ENCODE measurements at places on chromosomes 7 and 10.

- peak; percentile 36 for DNase-seq
Measured at GRCh38 chr7:157527686-157528085, 190.9 kb downstream of the DNAJB6 start.

DNA sequence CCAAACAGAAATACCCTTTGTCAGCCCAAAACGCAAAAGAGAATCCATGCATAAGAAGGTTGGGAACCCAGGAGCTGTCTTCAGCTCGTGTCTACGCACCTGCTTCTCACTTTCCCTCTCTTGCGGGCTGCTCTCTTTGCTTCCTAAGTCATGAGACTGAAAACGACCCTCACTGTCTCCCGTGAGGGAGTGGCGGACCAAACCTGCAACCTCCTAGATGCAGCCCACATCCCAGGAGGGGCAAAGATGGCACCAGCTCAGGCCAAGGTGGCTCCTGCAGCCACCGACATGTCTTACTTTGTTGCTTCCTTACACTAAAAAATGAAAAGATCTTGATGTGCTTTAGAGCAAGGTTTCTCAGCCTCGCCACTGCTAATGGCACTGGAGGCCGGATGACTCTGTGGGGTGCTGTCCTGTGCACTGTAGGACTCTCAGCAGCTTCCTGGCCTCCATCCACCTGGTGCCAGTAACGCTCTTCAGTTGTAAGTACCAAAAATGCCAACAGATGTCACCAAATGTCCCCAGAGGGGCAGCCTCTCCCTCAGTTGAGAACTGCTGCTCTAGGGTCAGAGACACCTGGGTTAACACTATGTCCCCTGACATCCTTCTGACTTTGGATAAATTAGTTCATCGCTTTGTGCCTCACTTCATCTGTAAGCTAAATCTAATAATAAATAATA lies 179.8 kb upstream of the PFKP start:
- no peak for DNase-seq

DNA sequence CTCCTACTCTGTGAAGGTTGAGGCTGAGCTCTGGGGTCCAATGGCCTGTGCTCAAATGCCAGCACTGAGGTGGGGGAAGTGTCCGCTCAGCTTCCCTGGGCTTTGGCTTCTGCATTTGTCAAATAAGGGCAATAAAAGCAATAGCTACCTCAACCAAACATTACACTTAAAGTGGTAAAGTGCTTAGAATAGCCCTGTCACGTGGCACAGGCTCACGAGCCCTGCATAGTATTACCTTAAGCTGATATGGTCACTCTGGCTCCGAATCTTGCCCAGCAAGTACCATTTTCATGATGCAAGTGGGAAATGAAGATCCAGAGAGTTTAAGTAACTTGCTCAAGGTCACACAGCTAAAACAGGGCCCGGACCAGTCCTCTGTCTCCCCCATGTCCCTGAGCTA lies 451.1 kb upstream of the ZMIZ1 start:
- DNase-seq = no peak

DNA sequence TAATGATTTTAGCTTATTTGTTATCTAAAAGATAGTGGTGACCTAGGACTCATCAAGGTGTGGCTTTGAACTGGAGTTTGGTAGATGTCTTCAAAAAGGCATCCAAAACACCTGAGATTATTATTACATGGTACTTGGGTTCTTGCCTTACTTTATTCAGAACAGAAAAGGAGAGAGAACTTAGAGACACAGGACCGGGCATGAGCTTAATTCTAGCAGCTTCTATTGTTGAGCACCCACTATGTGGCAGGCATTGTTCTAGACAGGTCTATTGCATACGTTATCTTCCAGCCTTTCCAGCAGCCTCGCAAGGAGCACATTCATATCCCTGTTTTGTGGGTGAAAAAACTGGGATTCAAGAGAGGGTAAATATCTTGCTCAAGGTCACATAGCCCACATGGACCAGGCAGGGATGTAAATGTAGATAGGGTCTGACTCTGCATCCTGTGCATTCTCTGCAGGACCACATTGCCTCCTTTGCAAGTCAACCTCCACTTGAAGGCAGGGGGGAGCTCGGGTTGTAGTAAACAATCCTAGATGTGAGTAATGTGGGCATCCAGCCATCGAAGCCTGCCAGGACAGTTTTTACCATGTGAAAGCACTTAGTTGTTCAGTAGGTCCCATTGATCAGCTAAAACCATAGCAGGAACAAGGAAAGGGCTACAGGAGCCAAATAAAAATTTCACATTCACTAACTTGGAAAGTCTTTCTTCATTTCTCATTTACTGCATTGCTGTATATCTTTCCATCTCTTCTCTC lies 551.4 kb downstream of the LRMDA start:
- DNase-seq = no peak

- DNase-seq = no peak
Measured at GRCh38 chr7:93574646-93575554, at the start of gene CALCR. CALCR (minus strand) TSS chr7:93574724; CDS start chr7:93486981, 87,743 bp downstream.

DNA sequence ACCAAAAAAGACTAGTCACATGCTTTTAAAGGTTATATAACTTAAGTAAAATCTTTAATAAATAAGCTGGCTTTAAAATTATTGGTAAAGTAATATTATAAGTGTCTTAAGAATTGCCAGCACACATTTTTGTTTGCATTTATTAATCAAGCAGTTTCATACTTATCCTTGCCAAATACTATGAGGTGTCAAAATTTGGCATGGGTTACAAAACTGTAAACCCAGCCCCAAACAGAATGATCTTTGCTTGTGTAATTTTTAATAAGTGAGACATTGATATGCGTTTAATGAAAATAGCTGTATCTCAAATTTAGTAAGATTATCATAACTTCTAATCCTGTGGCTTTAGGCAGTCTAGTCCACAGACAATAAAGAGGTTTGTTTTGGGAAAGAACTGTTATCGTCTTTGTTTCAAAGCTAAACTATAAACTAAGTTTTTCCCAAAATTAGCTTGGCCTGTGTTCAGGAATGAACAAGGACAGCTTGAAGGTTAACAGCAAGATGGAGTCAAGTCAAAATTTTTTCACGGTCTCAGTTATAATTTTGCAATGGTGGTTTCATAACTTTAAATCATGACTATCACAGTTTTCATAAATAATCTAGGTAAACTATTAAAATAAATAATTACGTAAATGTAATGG lies 72.8 kb downstream of the ST8SIA6 start:
- no peak for DNase-seq

- DNase-seq = no peak
Measured at GRCh38 chr10:1661416-1661815, 75.9 kb downstream of the ADARB2 start.

DNA sequence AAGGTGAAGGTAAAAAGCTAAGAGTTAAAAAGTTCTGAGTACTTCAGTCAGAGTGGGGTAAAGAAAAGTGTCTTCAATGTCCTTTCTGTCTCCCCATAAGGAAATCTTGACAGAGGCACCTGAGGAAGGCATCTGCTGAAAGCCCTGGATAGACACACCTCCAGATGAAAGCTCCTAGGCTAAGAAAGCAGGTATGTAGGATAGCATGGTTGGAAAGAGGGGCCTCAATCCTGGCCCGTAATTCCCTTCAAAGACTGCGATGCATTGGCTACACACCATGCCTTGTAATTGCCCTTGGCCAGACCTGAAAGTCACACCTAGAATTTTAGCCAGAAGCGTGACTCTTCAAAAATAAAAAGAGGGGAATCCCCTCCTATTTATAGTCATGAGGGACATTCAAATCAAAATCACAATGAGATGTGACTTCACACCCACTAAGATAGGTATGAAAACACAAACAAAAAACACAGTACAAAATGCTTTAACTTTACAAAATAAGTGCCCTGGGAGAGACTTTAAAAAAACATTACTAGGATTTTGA lies 809.7 kb downstream of the IPMK start:
- no peak for DNase-seq

- no peak for DNase-seq
Measured at GRCh38 chr7:3494947-3495346, 193.9 kb downstream of the SDK1 start.

GRCh38 chr7:40058636-40059035 lies 75.8 kb downstream of the MPLKIP start:
- no peak for DNase-seq

- DNase-seq = peak; percentile 51
Measured at GRCh38 chr10:52883996-52884871, 111.7 kb upstream of the MBL2 start.

- peak; percentile 68 for DNase-seq
Measured at GRCh38 chr10:77554996-77555397, 82.6 kb downstream of the KCNMA1 start.

- DNase-seq = no peak
Measured at GRCh38 chr7:28474282-28474638, 61.9 kb downstream of the CREB5 start.

- no peak for DNase-seq
Measured at GRCh38 chr7:7819442-7820247, 101.2 kb upstream of the RPA3 start.

GRCh38 chr7:130154131-130154500 lies 51.1 kb downstream of the TMEM209 start:
- DNase-seq = no peak

GRCh38 chr7:151817315-151817690 lies 59.6 kb downstream of the PRKAG2 start:
- DNase-seq = no peak

DNA sequence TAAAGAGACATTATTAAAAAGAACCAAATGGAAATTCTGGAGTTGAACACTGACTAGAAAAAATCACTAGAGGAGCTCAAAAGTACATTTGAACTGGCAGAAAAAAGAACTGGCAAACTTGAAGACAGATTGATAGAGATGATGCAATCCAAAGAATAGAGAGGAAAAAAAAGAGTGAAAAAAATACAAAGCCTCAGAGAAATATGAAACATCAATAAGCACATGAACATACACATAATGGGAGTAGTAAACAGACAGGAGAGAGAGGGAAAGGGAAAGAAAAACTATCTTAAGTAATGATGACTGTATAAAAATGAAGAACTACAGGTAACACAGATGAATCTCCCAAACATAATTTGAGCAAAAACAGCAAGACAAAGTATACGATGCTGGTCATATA lies 61.1 kb downstream of the CNOT4 start:
- DNase-seq = no peak

GRCh38 chr7:120373174-120373573 lies 100.2 kb downstream of the KCND2 start:
- no peak for DNase-seq

DNA sequence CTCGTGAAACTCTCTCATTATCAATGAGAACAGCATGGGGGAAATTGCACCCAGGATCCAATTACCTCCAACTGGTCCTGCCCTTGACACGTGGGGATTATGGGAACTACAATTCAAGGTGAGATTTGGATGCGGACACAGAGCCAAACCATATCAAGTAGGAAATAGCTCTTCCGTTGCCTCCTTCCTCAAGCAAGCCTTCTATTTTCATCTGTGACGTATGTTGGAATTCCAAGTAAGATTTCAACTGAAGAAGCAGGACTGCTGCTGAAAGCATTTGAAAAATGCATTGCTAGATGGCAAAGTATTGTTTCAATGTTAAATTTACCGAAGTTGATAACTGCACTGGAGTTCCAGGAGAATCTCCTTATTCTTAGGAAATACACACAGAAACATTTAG lies 178.1 kb upstream of the GALNT17 start:
- no peak for DNase-seq

DNA sequence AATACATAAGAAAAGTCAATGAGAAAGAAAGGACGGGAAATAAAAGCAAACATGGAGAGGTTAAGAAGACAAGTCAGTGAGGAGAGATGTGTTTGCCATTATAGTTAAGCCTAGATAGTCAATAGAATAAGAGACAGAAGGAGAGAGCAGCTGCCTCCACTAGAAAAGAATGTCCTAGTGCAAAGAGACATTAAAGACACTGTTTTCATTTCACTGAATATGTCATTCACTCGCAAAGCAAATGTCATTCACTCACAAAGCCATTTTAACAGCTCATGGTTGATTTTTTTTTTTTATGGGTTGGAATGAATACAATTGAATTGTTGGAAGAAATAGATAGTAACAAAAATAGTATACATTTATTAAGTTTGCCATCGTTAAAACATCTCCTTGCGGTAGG lies 1007.6 kb downstream of the DNAJB9 start:
- DNase-seq = no peak

DNA sequence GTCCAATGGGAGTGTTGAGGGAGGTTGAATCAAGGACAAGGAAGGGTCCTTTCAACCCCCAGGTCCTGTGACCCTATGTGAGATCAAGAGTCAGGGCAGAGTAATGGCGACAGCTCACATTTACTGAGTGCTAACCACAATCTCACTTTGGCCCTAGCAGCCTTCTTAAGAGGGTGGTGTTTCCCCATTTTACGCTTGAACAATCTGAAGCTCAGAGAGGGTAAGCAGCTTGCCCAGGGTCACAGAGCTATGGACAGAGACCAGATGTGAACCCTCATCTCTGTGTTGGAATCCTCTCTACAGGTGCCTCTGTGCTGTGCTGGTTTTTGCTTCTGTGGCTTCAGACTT lies 102.0 kb downstream of the GRK5 start:
- DNase-seq = no peak

- no peak for DNase-seq
Measured at GRCh38 chr10:5589661-5590511, 65.1 kb downstream of the CALML3 start.

GRCh38 chr7:76997381-76998284 lies 34.5 kb downstream of the SPDYE17 start:
- no peak for DNase-seq

DNA sequence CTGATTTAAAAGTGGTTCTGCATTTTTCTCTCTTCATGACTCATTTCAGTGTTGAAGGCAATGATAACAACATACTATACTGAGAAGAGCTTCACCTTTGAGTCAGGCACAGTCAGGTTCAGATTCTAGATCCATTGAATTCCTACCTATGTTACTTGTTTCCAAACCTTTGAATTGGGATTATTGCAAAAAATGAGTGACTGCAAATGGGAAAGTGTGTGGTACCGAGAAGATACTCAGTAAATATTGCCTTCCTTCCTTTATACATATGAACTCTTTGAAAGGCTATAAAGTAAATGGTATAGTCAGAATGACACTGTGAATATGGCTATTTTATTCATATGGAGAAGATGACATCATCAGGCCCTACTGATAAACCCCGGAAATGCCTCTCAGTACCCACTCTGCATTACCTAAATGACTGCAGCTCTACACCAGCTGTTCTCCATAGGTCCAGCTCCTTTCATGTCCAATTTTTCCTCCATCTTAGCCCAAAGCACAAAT lies 66.7 kb upstream of the FGL2 start:
- no peak for DNase-seq

- DNase-seq = no peak
Measured at GRCh38 chr10:101224910-101225823, 4.1 kb downstream of the LBX1 start.

DNA sequence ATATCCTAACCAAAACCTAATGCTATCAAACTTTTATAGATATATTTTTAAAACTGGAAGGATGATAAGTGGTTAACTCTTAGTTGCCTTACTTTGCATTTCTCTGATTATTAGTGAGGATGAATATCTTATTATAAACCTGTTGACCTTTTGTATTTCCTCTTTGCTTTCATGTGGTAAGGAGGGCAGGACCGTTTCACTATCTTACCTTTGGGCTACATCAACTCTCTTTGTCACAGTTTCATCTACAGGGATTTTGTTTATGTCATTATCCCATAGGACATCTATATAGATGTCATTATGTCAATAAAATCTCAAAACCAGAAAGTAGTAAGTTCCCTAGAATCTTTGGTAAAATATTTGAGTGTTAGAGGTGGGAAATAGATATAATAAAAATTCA lies 219.3 kb downstream of the THSD7A start:
- no peak for DNase-seq

Measured in left lobe of liver (tissue), 2 donors.